Sigmoid colon (tissue), 7 donors: ENCODE measurements at places on chromosomes 16 and 17. TPM values are rescaled to one million over a fixed set of nuclear protein-coding genes. Genes with fewer than 3 reads are reported as not detected.

- no peak overlapping the region for H3K4me3 ChIP-seq
- no peaks in the 10 kb centered on the region for H3K27me3 ChIP-seq
- H3K4me1 ChIP-seq = peaks cover 70% of the 10 kb centered on the region
- DNase-seq = no peak
- H3K27ac ChIP-seq = no peak overlapping the region
Observed at GRCh38 chr16:24769806-24770205, 40.4 kb downstream of the TNRC6A start.

GRCh38 chr17:15398736-15399331 lies 57.4 kb upstream of the TEKT3 start:
- peaks cover 62% of the 10 kb centered on the region for H3K4me1 ChIP-seq
- no peaks in the 10 kb centered on the region for H3K36me3 ChIP-seq
- DNase-seq = no peak
- H3K4me3 ChIP-seq = no peak overlapping the region

- H3K27ac ChIP-seq = peak overlapping the region; percentile 75
- DNase-seq = peak; percentile 84
- peak overlapping the region; percentile 56 for H3K4me3 ChIP-seq
- H3K27me3 ChIP-seq = peaks cover 32% of the 10 kb centered on the region
- peaks cover 2% of the 10 kb centered on the region for H3K36me3 ChIP-seq
Observed at GRCh38 chr17:76384987-76385891, 830 bp downstream of the SPHK1 start.

- no peaks in the 10 kb centered on the region for H3K27me3 ChIP-seq
- H3K36me3 ChIP-seq = no peaks in the 10 kb centered on the region
- H3K4me1 ChIP-seq = peaks cover 41% of the 10 kb centered on the region
- H3K27ac ChIP-seq = peak overlapping the region; percentile 95
- peak overlapping the region; percentile 97 for H3K4me3 ChIP-seq
Observed at GRCh38 chr17:18859256-18859655, 1.3 kb downstream of the PRPSAP2 start.

- H3K36me3 ChIP-seq = no peaks in the 10 kb centered on the region
- DNase-seq = no peak
- no peak overlapping the region for H3K27ac ChIP-seq
- H3K4me1 ChIP-seq = no peaks in the 10 kb centered on the region
Observed at GRCh38 chr16:52729731-52730130, 182.8 kb upstream of the TOX3 start.

- peak overlapping the region; percentile 52 for H3K4me3 ChIP-seq
- no peaks in the 10 kb centered on the region for H3K36me3 ChIP-seq
- peak; percentile 91 for DNase-seq
- peaks cover 10% of the 10 kb centered on the region for H3K4me1 ChIP-seq
- H3K27ac ChIP-seq = peak overlapping the region; percentile 53
Observed at GRCh38 chr17:79728169-79728907, 2.4 kb upstream of the ENPP7 start.

DNA sequence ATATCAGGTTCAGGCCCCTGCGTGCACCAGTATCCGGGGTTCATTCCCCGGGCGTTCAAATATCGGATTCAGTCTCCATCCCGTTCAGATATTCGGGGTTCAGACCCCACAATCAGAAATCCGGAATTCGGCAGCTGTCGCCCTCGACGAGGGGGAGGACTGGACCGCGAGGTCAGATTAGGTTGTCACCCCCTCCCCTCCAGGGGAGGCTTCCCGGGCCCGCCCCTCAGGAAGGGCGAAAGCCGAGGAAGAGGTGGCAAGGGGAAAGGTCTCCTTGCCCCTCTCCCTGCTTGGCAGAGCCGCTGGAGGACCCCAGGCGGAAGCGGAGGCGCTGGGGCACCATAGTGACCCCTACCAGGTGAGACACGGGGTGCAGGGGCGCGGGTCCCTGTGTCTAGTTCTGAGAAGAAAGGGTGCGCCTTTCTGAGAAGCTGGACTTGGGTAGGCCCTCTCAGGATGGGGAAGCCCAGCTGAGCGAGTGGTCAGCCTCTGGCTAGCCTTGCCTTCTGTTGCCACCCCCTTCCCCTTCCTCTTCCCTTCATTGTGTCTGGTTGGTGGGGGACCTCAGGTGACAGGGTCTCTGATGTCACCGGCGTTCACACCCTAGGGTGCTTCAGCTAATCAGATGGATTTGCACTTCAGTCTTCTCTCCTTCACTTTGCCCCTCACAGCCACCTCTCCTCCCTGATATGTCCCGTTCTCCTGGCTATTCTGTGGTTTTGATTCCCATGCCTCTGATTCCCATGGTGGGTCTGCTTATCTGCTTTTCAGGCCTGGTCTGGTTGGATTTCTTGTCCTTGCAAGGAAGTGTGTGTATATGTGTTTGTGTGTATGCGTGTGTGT lies 844 bp downstream of the TAOK2 start:
- no peaks in the 10 kb centered on the region for H3K27me3 ChIP-seq
- H3K36me3 ChIP-seq = peaks cover 16% of the 10 kb centered on the region
- peak overlapping the region; percentile 85 for H3K4me3 ChIP-seq
- H3K4me1 ChIP-seq = peaks cover 34% of the 10 kb centered on the region

DNA sequence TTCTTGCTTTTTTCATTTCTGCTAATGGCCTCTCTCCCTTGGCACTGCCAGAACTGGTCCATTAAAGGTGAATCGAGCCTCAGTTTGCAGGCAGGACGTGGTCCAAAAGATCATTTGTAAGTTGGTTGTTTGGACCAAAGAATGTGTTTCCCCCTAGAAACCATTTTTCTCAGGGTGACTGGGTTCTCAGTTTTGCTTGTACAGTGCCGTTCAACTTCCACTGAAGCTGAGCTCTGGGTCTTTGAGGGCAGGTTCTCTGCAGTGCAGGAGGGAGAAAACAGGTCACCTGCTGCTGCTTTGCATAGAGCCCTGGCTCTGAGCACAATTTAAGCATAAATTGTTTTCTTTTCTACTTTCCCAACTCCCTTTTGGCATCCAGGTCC lies 9.0 kb upstream of the AMZ2 start:
- H3K4me3 ChIP-seq = no peak overlapping the region
- no peak for DNase-seq
- H3K27ac ChIP-seq = no peak overlapping the region
- H3K4me1 ChIP-seq = no peaks in the 10 kb centered on the region

- peaks cover 22% of the 10 kb centered on the region for H3K4me1 ChIP-seq
- H3K27me3 ChIP-seq = no peaks in the 10 kb centered on the region
- peak overlapping the region; percentile 44 for H3K27ac ChIP-seq
- no peaks in the 10 kb centered on the region for H3K36me3 ChIP-seq
- no peak overlapping the region for H3K4me3 ChIP-seq
Observed at GRCh38 chr16:15440852-15441251, 6.5 kb downstream of the BMERB1 start.

GRCh38 chr16:58098207-58099096 lies 30.7 kb downstream of the CFAP20 start:
- no peaks in the 10 kb centered on the region for H3K4me1 ChIP-seq
- H3K4me3 ChIP-seq = no peak overlapping the region
- H3K36me3 ChIP-seq = no peaks in the 10 kb centered on the region
- H3K27me3 ChIP-seq = no peaks in the 10 kb centered on the region
- no peak overlapping the region for H3K27ac ChIP-seq
- peak; percentile 54 for DNase-seq

DNA sequence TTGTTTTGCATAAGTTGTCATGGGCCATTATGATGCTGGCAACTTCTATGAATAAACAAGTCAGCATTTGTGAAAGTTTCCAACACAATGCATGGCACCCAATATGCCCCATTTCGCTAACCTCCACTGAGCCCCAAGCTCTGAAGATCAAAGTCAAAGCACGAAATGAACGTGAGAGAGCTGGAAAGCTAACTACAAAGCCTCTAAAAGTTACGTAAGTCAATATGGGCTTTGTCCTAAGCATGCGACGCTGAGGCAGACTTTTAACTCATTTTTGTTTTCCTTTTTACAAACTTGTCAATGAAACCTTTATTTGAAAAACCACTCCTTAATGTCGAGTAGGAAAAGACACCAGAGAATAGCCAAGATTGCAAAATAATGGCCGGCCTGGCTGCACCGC lies 131.6 kb upstream of the NUDT7 start:
- no peak overlapping the region for H3K27ac ChIP-seq
- H3K4me1 ChIP-seq = no peaks in the 10 kb centered on the region
- DNase-seq = no peak
- no peak overlapping the region for H3K4me3 ChIP-seq
- H3K36me3 ChIP-seq = no peaks in the 10 kb centered on the region

GRCh38 chr17:60327134-60327900 lies 64.6 kb downstream of the USP32 start:
- H3K4me1 ChIP-seq = peaks cover 4% of the 10 kb centered on the region
- no peaks in the 10 kb centered on the region for H3K36me3 ChIP-seq
- DNase-seq = no peak
- no peak overlapping the region for H3K4me3 ChIP-seq
- H3K27me3 ChIP-seq = no peaks in the 10 kb centered on the region

DNA sequence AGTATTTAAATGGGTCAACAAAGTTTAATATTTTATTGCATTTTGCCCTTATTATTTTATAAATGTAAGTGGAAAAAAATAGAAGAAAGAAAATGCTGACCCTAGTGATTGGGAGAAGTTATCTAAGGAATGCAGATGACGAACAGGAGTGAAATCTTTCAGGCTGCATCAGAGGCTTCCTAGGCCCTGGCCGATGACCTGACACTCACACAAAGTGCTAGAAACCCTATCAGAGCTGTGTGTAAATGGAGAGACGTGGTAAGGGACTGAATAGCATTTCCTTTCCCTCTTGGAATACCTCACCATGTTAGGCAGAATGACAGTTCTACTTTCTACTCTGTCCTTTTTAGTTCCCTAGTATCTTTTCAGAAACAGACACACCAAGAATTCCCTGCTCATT lies 44.9 kb upstream of the CNEP1R1 start:
- H3K4me1 ChIP-seq = no peaks in the 10 kb centered on the region
- no peak for DNase-seq
- H3K4me3 ChIP-seq = no peak overlapping the region
- H3K36me3 ChIP-seq = no peaks in the 10 kb centered on the region

GRCh38 chr16:21001262-21001661 lies 100.7 kb downstream of the LYRM1 start:
- no peak for DNase-seq
- no peak overlapping the region for H3K27ac ChIP-seq
- no peaks in the 10 kb centered on the region for H3K27me3 ChIP-seq
- H3K36me3 ChIP-seq = no peaks in the 10 kb centered on the region

DNA sequence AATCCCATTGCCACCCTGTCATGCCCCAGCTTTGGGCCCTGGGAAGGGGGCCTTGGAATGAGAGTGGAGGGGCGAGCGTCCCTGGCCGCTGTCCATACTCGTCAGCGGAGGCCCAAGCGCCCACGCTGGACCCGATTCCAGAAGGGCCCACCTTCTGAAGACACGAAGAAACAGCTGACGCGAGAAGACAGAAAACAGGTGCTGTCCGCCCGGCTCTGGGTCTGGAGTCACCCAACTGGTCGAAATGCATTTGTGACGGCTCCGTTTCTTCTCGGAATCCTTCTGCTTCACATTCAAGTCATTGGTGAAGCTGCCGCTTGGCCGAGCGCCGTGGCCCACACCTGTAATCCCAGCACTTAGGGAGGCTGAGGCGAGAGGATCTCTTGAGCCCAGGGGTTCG lies 52.9 kb upstream of the PVALEF start:
- no peak for DNase-seq
- no peaks in the 10 kb centered on the region for H3K27me3 ChIP-seq
- no peak overlapping the region for H3K4me3 ChIP-seq
- peaks cover 53% of the 10 kb centered on the region for H3K36me3 ChIP-seq

GRCh38 chr17:56744721-56745120 lies 89.0 kb downstream of the C17orf67 start:
- no peak for DNase-seq
- no peak overlapping the region for H3K27ac ChIP-seq
- no peaks in the 10 kb centered on the region for H3K36me3 ChIP-seq
- no peaks in the 10 kb centered on the region for H3K27me3 ChIP-seq

DNA sequence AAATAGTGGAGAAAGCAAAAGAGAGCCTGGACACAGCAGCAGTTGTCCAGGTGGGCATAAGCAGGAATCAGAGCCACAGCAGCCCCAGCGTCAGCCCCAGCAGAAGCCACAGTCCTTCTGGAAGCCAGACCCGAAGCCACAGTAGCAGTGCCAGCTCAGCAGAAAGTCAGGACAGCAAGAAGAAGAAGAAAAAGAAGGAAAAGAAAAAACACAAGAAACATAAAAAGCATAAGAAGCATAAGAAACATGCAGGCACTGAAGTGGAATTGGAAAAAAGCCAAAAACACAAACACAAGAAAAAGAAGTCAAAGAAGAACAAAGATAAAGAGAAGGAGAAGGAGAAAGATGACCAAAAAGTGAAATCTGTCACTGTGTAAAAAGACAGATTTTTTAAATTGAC lies 32.7 kb downstream of the RBBP6 start:
- H3K27me3 ChIP-seq = no peaks in the 10 kb centered on the region
- no peak overlapping the region for H3K4me3 ChIP-seq
- no peak for DNase-seq
- no peak overlapping the region for H3K27ac ChIP-seq
- H3K36me3 ChIP-seq = peaks cover 24% of the 10 kb centered on the region

DNA sequence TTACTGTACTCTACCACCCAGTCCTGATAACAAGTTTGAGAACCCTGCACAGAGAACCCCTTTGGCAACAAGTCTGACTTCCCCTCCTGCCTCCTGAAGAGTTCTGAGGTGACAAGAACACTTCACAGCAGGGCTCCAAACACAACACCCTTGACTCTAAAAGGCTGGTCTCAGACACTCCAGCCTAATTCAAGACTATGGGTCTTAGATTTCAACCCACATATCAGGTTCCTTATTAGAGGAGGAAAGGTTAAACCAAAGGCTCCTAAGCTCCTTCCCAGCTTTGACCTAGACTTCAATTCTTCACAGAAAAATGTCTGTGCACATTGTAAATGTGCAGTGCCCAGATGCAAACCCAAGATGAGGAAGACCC lies 23.0 kb downstream of the RANBP10 start:
- H3K4me3 ChIP-seq = no peak overlapping the region
- H3K4me1 ChIP-seq = no peaks in the 10 kb centered on the region
- H3K27me3 ChIP-seq = no peaks in the 10 kb centered on the region
- H3K36me3 ChIP-seq = no peaks in the 10 kb centered on the region
- no peak for DNase-seq

DNA sequence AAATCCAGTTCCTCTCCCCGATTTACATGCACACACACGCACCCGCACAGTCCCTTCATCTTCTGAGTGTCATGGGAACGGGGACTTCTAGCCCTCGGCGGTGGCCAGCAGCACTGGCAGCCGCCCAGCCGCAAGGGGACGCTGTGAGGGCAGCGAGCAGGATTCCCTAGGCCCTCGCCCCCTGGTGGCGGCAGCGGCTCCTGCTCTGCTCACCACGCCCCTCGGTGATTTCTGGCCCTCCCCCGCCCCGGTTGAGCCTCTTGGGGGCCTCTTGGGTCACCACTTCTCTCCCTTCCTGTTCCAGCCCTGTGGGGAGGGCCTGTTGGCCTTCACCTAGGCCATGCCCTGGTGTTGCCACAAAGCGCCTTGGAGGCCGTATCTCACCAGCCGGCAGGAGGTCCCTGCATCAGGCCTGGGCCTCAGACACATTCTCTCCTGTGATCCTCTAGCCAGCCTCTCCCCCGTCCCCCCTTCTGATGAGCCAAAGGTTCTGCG lies 75.2 kb upstream of the KSR1 start:
- peaks cover 51% of the 10 kb centered on the region for H3K4me1 ChIP-seq
- no peak overlapping the region for H3K27ac ChIP-seq
- H3K4me3 ChIP-seq = no peak overlapping the region
- peak; percentile 68 for DNase-seq
- no peaks in the 10 kb centered on the region for H3K36me3 ChIP-seq

WNT3 gene
- not detected for total RNA-seq

CCL1 gene
- not detected for total RNA-seq

DNASE1L2 gene
- total RNA-seq = not detected

PLD6 gene
- total RNA-seq = 15.3 TPM

FLCN gene
- total RNA-seq = 122 TPM

MEFV gene
- total RNA-seq = 1.2 TPM

SPN gene
- total RNA-seq = 0.28 TPM

CMTM2 gene
- total RNA-seq = not detected

CCDC92B gene
- not detected for total RNA-seq

HS3ST3A1 gene
- total RNA-seq = 1.8 TPM
